EL (cell line): ENCODE measurements at places on chromosomes 2 and 18.

DNA sequence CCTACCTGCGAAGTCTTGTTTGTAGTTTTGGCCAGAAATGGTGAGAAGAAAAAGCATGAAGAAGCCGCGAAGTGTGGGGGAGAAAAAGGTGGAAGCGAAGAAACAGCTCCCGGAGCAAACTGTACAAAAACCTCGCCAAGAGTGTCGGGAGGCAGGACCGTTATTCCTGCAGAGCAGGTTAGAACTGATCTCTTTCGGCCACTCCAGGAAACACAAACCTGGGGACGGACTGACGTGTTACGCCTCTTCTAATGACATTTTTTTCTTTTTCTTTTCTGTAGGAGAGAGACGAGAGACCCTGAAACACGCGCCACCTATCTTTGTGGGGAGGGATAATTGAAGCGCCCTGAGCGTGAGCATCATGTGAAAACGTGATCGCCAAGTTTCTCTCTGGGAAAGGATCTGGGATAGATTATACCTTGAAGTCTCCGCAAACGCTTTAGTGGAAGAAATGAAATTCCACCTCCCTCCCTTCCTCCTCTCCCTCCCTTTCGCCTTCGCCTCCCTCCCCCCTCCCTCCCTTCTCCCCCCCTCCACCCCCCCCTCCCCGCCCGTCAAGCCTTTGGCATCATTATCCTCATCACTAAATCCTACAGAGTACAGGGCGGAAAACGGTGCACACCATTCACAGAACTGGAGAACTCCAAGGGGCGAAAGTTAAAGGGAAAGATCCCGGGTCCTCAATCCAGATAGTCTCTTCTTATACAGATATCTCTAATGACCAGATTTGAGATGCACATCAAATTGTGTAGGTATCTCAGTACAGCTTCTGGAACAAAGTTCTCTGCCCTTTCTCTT is at the start of gene ZEB2:
TSS of gene ZEB2 (minus strand) at position 186 of the 798 bp plus-strand sequence. CDS start 2,769 bp downstream, outside the sequence.
- peak; percentile 90 for DNase-seq

- DNase-seq, result no peak
Observed at GRCh38 chr18:45739268-45739667, 15.3 kb downstream of the SLC14A1 start.

DNA sequence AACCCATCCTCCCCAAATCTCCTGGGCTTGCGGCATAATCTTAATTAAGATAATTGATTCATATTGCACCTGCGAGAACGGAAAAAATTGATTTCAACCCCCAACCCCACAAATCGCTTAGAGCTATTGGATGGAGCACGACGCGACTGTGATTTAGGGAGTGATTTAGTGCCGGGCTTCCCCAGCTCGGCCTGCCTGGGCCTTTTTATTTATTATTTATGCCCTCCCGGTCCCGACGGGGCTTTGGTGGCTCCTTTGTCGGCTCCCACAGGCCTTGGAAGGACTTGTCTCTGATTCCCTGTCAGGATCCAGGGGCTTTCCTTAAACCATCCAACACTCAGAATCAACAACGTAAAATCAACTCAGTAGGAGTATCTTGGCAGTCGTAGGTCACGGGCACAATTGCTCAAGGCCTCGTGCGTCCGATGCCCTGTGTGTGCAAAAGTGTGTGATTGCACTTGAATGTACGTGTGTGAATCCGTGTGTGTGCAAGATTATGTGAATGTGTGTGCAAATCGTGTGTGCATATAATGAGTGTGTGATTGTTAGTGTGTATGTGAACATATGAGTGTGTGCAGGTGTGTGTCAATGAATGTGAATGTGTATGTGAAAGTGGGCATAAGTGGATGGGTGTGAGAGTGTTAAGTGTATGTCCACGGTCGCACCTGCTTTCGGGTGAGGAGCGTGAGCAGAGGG is 4.3 kb upstream of the NEUROD1 start:
- no peak for DNase-seq

DNA sequence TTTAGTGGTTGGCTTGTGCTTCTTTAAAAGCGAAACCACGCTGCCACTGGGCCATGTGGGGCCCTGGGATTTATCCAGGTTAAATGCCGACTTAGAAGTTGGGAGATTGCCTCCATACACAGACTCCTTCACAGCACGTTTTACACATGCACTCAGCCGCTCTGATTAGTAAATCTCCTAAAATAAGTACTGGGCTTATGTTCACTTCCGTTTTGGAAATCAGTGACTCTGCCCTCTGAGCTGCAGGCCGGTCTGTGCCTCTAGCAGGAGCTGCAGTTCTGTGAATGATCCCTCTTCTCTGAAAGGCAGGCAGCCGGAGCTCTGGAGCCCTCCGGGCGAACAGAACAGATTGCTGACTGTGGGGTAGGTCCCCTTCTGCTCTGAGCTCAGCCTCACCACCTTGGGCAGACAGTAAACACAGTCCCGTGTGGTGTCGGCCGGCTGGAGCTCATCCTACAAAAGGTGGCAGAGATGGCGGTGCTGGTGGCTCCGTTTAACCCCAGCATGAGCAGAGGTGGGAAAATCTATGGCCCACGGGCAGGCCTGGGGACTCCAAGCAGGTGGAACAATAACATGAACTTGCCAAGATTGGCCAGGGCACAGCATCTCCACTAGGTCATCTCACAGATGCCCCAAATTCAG is 9.8 kb upstream of the RAB17 start:
- peak; percentile 60 for DNase-seq

GRCh38 chr18:8247700-8248099 is 361.5 kb upstream of the RAB12 start:
- no peak for DNase-seq

- no peak for DNase-seq
Observed at GRCh38 chr2:30486655-30487054, 39.6 kb downstream of the LCLAT1 start.

- DNase-seq, result peak; percentile 34
Observed at GRCh38 chr18:54958704-54959625, at the start of gene CCDC68. TSS of gene CCDC68 (minus strand) at chr18:54959461. CDS start at chr18:54942791, 16,670 bp downstream.

- peak; percentile 18 for DNase-seq
Observed at GRCh38 chr18:34122724-34123334, 101.9 kb downstream of the NOL4 start.

GRCh38 chr18:5914951-5915350 is 19.6 kb upstream of the TMEM200C start:
- DNase-seq, result no peak

DNA sequence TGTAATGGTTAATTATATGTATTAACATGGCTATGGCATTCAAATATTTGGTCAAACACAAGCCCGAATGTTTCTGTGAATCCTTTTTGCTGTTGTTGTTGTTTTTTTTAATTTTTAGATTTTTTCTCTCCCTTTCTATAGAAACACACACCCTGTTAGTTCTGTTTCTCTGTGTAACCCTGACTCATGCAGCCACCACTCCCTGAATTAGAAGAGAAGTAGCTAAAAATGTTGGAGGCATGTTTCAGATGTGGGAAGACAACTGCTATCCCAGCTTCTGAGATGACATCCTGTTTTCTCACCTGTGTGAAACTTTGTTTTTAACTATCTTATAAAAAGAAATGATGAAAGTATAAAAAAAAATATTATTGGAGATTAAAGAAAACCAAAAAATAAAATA is 219.6 kb upstream of the RGPD4 start:
- DNase-seq, result no peak

- DNase-seq, result peak; percentile 49
Observed at GRCh38 chr2:160730296-160730995, 236.8 kb upstream of the RBMS1 start.

DNA sequence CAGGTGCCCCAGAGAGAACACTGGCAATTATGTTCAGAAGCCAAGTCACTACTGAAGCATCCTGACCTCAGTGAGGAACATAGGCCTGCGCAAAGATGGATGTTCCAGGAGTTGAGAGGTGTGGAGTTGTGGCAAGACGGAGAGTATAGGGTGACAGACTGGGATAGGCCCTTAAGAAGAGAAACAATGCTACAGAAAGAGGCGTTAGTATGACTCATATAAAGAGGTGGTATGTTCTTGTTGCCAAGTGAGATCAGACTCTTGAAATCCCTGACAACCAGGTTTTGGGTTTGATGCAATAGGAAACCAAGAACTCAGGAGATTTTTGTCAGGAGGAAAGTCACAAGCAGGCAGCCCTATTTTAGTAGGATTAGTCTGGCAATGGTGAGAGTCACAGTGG is 185.6 kb downstream of the RIT2 start:
- no peak for DNase-seq
